NCI-H446 (cell line): ENCODE measurements at places on chromosomes 16 and 17.
A peak's percentile ranks its signal among the peaks of the same experiment; 100 is the strongest.

DNA sequence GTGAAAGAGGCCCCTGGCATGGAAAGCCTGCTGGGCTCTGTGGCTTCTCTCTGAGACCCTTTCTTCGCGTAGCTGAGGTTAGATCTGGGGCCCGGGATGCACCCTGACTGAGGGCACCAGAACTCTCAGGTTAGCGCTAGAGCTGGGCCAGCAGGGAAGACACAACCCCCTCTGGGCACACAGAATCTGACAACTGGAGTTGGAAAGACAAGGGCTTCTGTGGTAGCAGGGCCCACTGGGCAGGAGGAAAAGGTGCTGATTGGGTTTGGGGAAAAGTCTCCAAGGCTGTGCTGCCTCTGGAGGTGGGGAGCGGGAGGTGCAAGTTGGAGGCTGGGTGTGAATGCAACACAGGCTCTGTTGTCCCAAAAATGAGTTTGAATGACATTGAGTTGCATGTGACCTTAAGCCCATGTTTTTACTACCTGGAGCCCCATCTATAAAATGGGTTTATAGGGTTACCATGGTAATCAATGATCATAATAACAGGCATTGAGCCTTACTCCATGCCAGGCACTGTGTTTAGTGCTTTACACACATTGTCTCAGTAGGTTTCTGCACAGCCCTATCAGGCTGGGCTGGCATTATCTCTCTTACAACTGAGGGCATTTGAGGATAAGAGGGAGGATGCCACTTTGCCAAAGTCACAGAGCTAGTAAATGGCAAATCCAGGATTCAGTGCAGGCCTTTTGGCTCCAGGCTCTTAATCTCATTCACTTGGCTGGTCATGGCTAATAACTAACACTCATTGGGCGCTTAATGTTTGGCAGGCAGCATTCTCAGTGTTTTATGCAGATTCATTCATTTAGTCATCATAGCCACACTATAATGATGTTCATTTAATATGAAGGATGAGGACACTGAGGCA, 9.5 kb upstream of the IGFBP4 start:
- DNase-seq = peak; percentile 78

DNA sequence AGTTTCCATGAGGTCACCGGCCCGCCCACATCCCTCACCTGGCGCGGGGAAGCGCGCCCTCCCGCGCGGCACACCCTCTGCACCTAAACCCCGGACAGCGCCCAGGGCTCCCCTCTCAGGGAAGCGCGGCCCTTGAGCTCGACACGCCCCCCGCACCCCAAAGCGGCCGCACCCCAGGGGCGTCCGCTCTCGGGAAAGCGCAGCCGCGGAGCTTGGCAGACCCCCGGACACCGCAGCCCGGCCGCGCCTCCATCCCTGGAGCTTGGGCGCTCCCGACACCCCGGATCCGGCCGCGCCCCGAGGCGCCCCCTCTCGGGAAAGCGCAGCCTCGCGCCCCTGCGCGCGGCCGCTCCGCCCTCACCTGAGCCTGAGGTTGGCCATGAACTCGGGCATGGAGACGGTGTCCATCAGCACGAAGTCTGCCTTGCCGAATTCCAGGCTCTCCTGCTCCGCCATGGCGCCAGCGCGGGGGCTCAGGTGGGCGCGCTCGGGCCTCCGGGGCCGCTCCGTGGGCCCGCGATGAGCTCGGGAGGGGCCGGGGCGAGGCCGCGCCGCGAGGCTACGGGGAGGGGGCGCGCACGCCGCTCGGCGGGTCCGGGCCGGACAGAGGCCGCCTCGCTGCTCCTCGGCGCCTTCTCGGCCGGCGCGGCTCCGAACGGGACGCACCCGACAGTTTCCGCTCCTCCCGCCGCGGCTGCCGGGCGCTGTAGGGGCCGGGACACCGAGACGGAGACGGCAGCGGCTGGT, at the start of gene MYO1D:
Gene MYO1D, minus strand, starts transcription at position 708 of the 747 bp plus-strand sequence. Its CDS starts 252 bp downstream, at position 456.
- DNase-seq = peak; percentile 33

DNA sequence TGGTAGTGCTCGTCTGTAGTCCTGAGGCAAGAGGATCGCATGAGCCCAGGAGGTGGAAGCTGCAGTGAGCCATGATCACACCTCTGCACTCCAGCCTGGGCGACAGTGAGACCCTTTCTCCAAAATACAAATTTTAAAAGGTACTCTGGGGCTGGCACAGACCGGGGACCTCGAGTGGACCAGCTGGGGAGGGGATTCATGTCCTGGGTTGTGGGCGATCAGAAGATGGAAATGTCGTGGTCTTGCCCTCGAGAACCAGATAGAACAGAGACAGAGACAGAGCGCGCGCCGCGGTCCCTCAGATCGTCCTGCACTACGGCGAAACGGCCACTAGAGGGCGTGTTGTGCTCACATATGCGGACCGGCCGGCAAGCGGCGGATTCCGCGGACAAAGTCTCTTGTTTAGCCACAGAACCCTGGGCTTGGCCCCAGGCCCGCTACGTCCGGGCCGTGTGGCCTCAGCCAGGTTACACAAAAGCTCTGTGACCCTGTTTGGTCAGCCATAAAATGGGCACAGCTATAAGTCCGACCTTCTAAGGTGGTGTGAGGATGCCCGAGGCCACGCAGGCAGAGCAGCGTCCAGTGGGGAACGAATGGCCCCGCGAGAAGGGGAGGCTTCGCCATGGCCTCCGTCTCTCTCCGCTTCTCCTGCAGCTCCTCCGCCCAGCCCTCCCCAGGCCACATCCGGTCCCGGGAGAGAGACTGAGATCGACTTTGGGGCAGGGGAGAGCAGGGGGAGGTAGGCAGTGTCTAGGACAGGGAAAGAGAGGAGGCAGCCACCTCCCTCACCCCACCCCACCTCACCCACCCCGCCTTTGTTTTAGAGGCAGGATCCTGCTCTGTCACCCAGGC, 14.6 kb upstream of the SBK1 start:
- DNase-seq = peak; percentile 77

- no peak for DNase-seq
Measured at GRCh38 chr17:68381076-68381900, 76.0 kb downstream of the WIPI1 start.

DNA sequence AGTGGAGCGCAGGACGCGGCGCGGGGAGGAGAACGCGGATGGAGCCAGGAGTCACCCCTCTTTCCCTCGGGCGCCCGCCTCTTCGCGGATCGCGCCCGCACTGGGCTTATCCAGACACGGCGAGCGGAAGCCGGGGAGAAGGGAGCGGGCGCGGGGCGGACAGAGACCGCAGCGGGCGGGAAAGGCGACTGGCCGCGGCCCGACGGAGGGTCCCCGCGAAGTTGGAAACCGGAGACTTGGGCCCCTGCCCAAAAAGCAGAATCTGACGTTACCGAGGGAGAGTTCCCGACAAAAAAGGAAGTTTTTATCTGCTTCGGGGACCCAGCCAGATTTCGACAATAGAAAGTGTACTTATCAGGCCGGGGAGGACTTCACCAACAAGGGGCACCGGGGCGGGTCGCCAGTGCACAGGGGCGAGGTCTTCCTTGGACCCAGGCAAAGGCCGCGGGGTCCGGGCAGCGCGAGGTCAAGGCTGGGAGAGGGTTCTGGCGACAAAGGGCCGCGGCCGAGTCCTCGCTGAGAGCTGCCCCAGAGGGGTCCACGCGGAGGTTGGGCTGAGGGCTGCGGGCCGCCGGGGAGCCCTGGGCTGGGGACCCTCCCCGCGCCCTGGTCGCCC, 519 bp downstream of the ST6GALNAC2 start:
- DNase-seq = no peak

GRCh38 chr17:67018471-67019434, 25.6 kb upstream of the CACNG1 start:
- no peak for DNase-seq

DNA sequence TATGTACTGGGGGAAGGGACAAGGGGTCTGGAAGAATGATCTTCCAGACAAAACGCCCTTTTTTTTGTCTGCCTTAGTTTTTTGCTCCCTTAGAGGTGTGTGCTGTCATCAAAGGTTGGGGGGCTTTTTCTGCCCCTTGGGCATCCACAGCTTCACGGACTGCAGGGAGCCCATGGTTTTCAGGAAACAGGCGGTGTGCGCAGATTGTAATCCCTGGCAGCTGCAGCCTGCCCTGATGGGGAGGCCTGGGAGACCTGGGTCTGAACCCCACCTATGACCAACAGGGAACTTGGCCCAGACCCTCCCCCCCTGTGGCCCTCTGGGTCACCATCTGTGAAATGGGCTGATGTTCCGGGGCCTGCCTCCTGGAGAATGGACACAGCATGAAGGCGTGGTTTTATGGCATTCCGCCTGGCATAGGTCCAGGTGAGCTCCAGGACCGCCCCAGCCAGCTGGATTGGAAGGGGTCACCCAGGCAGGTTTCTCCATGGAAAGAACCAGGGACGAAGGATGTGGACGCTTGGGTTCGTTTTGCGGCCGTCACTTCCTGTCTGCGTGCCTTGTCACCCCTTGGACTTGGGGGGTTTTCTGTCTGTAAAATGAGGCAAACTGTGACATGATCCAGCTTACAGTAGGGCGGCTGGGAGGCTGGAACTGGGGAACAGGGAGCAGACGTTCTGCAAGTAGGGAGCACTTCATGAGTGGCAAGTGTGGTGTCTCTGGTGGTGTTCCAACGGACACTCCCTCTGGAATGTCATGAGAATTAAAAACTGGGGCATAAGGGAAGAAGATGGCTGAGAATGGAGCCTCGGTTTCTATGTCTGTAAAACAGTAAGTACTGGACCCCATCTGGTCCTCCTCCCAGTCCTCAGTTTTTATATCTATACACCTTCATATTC, 1.5 kb downstream of the CPNE2 start:
- DNase-seq = no peak

GRCh38 chr17:56798916-56799315, 34.8 kb downstream of the C17orf67 start:
- DNase-seq = no peak

DNA sequence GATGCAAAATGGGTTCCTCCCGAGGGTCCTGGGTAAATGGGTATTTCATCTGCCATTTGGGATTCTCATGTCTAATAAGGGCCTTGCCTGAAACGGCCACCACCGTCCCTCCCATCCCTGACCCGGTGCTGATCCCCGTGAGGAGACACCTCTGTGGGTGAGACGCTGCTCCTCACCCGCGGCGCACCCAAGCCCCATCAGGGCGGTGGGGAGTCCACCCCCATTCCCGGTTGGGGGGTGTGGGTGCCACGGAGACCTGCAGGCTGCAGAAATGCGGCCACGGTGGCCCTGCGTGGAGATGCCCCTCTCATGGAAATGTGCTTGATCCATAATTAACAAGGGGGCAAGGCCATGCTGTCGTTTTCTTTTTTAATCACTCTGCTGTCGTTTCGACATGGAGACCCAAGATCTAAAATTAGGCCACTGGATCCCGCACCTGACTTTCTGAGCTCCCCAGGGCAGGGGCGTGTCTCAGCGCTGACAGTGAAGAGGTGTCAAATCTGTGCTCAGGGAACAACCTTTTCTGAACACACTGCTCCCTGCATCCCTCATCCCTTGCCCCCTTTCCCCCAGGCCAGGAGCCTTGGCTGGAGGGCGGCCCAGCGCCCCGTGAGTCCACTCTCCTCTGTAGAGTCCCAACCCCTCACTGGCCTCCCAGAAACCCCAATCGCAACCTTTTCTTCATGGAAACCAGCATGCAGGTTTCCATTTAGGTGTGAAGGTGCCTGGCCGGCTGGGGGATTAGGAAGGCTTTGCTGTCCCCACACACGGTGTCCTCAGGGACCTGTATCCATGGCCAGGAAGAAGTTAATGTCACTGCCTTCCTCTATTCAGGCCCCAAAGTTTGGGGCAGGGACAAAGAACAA, 38.9 kb downstream of the PEMT start:
- DNase-seq = no peak

DNA sequence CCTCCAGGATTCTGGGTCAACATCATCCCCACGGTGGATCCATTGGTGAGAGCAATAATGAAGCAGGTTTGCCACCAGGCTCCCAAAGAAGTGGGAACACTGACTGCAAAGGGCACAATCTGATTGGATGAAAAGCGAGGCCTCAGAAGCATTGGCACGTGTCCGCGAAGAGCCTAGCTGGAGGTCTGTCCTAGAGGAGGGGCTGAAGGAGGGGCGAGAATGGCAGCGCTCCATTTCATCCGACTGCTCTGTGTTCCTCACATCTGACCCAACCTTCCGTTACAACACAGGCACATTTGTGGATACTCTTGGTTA, 79.9 kb downstream of the MRC2 start:
- DNase-seq = no peak

- DNase-seq = no peak
Measured at GRCh38 chr17:2263183-2264066, 40.2 kb downstream of the SMG6 start.
